Stimulated activated CD8-positive, alpha-beta memory T cell treated with anti-CD3 and anti-CD28 coated beads, Interleukin-4, amount 100 ng/mL, for 4 hours (primary cell): ENCODE measurements at places on chromosomes 6 and 20.

DNA sequence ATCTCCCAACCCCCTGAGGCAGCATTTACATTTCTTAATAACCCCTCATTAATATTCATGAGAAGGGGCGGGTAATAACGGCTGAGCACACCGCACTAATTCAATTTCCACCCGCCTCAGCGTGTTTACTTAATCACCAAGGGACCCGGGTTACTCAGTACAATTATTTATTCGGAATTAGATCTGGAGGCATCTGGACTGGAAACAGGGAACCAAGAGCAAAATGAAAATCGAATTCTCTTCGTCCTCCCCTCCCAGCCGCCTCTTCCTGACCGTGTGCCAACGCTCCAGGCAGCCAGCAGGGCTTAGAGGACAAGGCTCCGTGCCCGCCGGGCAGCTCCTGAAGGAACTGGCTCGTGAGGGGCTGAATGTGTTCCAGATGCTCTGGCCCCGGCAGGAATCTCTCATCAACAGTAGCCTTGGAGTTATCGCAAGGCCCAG lies 23.5 kb upstream of the CTNNBL1 start:
- no peak for DNase-seq

- no peak for DNase-seq
Measured at GRCh38 chr6:64170316-64170715, 534.7 kb downstream of the PHF3 start.

GRCh38 chr20:50335105-50335504 lies 144.5 kb downstream of the CEBPB start:
- no peak for DNase-seq

GRCh38 chr20:17395729-17396128 lies 135.4 kb downstream of the BFSP1 start:
- DNase-seq = no peak

DNA sequence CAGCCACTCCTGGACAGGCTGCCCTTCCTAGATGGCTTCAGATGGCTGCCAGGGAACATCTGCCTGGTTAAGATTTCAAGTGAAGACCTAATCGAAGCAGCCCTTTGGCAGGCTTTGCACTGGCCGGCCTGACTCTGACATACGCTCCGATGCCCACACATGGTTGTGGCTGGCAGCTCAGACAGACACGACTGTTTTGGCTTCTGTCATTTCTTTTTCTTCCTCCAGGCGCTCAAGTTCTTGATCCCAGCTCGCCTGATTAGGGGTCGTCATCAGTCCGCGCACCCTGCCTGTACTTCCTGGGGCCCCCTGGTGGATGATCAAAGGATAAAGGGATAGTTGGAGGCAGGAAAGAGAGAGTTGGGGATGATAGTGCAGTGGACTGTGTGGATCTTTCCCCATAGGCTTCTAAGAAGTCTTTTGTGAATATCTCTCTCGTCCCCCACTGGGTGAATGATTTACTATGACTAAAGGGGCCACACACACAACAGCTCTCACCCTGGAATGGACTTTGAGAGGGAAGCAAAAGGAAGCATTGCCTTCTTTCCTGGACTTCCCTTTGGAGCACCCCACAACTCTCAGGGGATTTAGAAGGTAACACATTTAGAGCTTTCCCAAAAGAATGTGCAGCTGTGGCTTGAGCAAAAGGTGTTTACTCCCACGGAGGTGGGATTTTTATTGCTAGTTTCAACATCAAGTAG lies 21.4 kb upstream of the TRAM2 start:
- DNase-seq = no peak

DNA sequence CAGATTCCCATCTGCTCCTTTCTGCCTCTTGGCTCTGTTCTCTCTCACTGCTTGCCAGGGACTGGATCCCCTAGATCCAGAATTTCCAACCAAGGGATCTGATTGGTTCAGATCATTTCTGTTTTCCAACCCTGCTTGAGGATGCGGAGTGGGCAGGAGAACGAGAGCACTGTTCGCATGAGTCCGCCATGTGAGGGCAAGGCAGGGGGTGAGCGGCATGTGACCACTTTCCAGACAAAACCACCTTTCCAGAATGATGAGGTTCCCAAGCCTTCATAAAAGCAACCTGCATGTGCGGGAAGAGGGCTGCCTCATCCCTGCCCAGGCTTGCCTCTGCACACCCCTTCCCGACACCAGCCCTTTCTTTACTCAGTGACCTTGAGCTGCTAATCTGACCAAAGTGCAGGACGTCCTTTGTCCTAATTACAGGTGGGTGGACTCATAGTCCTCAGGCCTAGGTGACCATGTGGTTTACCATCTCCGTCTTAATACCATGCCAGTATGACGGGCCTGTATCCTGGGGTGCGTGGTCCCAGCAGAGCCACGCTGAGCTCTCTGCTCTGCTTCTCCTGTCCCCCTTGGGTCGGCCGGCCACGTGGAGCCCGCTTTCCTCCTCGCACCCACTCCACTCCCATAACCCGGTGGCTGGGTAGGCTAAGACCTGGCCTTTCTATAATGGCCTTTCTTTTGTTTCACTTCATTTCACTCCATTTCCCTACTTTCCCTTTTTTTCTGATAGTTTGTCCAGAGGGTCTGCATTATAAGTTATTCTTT lies 14.4 kb downstream of the NQO2 start:
- no peak for DNase-seq
